Activated B cell treated with CpG ODN at 0.5 μM for 24 hours (primary cell): ENCODE measurements at places on chromosomes 13 and 19. TPM values are rescaled to one million over a fixed set of nuclear protein-coding genes. Genes with fewer than 3 reads are reported as not detected.

- DNase-seq = no peak
These were observed 179.8 kb downstream of the PRR20E start for GRCh38 chr13:57346786-57347185.

DNA sequence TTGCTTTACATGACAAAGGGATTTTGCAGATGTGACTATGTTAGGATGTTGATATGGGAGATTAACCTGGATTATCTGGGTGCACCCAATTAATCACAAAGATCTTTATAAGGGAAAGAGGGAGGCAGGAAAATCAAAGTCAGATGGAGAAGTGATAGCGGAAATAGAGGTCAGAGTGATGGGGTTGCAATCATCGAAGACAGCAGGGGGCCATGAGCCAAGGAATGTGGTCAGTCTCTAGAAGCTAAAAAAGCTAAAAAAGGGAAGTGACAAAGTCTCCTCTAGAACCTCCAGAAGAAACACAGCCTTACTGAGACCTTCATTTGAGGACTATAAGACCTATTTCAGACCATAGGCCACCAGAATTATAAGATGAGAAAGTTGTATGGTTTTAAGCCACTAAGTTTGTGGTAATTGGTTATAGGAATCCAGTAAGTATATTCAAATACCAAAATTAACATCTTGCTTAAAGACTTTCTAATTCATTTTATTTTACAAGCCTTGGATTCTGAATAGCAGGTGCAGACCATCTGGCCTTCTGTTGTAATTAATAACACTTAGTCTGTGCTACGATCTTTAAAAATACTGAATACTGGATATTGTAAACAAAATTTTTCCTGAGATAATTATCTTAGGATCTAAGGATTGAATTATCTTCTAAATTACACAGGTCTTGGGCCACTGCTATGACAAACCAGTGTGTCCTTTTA, 493.4 kb upstream of the PCDH20 start:
- no peak for DNase-seq

GRCh38 chr19:45423589-45424190, at the start of gene ERCC1:
Gene ERCC1, minus strand, starts transcription at chr19:45423917. Its CDS starts 543 bp downstream, at chr19:45423374.
- peak; percentile 79 for DNase-seq

DNA sequence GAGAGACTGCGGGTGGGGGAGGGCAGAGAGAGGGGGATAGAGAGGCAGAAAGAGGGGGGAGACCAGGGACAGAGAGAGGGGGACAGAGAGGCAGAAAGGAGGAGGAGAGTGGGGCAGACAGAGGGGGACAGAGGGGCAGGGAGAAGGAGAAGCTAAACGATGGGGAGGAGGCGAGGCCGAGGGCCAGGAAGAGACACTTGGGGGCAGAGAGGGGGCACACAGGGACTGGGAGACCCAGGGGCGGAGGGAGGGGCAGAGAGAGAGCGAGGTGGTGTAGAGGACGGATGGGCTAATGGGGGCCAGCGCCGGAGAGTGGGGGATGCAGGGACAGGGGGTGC, 666 bp downstream of the MEIS3 start:
- DNase-seq = no peak

DNA sequence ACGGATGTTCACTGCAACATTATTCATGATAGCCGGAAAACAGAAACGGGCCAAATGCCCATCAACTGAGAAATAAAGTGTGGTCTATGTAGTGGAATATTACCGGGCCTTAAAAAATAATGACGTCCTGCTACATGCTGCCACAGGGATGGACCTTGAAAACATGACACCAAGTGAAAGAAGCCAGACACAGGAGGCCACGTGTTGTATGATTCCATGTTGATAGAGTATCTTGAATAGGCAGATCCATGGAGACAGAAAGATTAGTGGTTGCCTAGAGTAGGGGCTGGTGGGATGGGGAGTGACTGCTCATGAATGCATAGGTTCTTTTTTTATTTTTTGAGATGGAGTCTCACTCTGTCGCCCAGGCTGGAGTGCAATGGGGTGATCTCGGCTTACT, 3.7 kb downstream of the AP2A1 start:
- DNase-seq = no peak

GRCh38 chr19:23263870-23264590, 13.8 kb upstream of the ZNF724 start:
- DNase-seq = no peak

- DNase-seq = no peak
These were observed 57.0 kb downstream of the SLC10A2 start for GRCh38 chr13:103009051-103009840.

Gene ZNF491
- total RNA-seq = 1.4 and 1.7 TPM in 2 replicates
